Activated CD4-positive, alpha-beta memory T cell treated with anti-CD3 and anti-CD28 coated beads for 36 hours (primary cell): ENCODE measurements at places on chromosomes 3 and 15. TPM values are rescaled to one million over a fixed set of nuclear protein-coding genes. Genes with fewer than 3 reads are reported as not detected.
A peak's percentile ranks its signal among the peaks of the same experiment; 100 is the strongest.

Gene ZNF80
- 0.33 TPM for total RNA-seq

Gene GOLGA8S
- not detected for total RNA-seq

Gene DNAJB11
- 39.5 TPM for total RNA-seq

Gene PYGO1
- not detected for total RNA-seq

Gene IGSF11
- 0.14 TPM for total RNA-seq

Gene DNASE1L3
- total RNA-seq: not detected

DNA sequence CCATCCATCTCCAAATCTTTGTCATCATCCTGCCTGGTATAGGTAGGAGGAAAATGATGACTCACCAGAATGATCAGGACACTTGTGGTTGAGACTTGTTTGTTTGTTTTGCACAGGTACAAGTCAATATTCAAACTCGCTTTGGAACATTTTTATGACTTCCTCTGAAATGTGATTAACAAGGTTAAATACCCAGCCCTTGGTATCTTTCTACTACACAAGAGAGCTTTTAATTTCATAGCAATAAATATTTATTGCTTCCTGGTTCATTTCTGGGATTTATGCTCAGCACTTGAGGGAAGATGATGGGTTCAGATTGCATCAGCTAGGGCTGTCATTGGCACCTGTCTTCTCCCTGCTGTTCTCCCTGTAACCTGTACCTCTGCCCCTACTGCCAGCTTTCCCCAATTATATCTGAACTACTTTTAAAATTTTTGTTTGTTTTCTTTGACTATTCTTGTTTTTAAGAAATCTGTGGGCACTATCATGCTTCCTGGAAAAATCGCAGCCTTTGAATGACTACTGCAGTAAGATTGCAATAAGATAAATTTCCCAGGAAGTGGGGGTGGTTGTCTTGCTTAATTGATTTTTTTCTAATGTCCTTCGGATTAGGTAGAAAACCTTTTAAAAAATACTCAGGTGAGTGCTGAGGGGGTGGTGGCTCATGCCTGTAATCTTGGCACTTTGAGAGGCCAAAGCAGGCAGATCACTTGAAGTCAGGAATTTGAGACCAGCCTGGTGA, 24.3 kb upstream of the GCNT3 start:
- no peak for DNase-seq

DNA sequence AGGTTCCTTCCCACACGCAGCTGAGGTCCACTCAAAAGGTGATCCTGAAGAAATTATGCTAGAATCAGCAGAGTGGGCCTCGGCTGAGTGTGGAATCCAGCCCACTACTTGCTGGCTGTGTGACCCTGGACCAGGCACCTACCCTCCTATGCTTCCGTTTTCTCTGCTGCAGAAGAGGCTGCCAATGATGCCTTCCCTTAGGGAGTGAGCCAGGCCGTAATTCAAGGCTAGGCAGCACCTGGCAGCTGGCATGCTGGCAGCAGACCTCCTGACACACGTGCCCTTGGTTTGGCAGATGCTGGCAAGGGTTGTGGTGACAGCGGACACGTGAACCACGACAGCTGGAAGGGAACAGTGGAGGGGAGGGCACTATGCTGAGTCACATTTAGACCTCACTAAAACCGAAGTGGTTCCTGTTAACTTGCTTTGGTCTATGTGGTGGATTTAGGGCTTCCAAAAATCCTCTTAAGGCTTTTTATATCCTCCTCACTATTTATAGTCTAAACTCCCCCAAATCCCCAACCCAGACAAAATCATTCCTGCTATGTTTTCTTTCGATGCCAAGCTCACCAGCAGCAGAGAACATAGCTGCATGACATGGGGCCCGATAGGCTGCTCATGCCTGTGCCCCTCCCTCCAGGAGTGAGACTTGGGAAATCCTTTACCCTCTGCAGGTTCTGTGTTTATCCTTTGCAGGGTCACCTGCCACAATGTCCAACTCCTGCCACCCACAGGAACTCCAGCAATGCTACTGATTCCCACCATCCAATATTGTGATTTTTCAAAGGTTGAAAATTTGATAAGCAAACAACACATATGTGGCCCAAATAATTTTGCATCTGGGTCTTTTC, 10.6 kb upstream of the PCSK6 start:
- DNase-seq: peak; percentile 45

DNA sequence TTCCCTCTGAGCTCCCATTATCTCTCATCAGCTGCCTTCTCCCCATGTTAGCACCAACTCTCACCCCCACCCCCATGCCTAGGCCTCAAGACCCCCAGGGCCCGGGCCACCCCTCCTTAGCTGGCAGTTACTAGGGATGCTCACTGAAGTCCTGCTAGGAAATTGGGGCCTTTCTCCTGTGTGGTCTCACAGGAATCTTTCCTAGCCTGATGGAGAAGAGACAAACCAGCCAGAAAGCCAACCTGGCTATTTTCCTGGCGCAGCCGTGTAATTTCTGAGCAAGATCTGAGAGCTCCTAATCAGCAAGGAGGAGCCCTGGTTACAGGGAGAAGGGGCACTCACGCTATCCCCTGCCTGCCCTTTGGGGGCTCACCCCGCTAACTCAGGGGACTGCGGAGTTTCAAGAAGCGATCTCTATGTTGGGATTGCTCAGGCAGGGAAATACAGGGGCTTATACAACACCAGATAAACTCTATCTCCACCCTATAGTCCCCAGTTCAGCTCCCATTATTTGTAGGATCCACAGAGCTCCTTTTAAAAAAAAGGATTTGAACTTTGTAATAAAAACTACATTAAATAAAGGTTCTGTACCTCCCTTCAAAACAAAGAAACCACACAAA, 25.2 kb downstream of the NR2F2 start:
- no peak for DNase-seq

GRCh38 chr3:136750897-136751315, 1.3 kb downstream of the STAG1 start:
- no peak for DNase-seq

DNA sequence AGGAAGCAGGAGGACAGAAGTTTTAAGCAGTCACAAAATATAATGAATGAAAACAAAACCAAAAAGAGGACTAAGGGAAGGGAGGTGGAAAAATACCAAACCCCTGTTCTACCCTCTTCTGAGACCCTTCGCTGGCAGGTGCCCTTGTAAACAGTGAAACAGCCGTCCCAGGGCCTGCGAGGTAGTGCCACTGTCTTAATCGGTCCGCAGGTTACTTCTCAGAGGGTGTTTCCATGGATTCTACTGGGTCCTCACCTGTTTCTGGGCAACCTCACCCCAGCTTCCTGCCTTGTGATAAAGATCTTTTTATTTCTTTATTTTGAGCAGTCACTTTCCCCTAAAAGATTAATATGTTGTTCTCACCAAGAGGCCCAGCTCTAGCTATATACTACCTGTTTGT, 65.3 kb downstream of the SLC30A4 start:
- peak; percentile 29 for DNase-seq

GRCh38 chr3:132880986-132881385, 157.2 kb upstream of the TMEM108 start:
- no peak for DNase-seq

DNA sequence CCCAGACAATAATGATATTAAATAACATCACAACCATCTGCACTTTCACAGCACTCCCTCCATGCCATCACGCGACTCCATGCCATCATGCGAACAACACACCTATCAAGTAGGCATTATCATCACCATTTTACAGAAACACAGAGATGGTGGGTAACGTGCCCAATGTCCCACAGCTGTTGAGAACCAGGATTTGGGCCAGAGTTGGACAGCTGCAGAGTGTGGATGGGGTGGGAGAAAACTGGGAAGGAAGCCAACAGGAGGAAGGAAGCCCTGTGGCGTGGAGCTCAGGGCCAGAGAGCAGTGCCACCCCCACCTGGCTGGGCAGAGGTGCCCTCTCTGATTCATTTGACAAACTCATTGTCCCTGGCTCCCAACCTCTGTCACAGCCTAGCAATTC, 29.0 kb downstream of the RBPMS2 start:
- DNase-seq: no peak

DNA sequence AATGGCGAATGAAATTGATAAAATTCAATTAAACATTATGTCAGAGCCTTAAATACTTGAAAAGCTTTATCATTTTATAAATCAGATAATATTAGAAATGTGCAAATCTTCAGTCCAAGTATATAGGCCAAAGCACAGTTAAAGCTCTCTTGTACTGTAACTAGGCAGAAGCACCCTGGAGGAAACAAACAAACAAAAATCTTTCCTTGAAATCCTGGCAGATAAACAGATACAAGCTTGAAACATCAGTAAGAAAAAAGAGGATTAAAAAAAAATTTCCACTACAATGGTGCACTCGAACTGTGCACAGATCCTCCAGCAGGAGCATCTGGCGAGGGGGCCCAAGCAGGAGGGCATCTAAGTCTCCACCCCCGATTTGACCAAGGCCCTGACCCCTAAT, 166.6 kb downstream of the PLD1 start:
- DNase-seq: no peak

DNA sequence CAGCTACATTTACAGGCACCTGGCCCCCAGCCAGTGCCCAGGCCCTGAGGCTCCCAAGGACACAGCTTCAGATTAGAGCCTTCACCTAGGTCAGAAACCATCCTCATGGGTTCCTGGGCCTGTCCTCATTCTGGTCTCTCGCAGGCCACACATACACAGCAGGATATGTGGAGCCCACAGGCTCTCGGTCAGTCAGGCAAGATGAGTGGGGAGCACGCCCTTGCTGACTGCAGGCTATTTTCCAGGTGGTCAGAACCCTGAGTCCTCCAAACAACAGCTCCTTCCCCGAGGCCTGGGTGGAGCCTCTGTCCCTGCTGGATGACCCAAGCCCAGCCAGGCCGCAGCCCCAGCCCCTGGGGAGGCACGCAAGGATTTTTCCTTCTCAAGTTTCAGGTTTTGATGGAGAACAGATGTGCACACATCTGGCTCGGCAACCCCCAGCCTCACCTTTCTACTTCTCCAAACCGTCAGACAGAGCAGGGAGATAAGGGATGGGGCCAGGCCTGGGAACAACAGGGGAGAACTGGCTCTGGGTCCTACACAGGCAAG, 1.6 kb downstream of the STRA6 start:
- DNase-seq: no peak

GRCh38 chr15:44584162-44584749, 47.3 kb downstream of the EIF3J start:
- peak; percentile 76 for DNase-seq

- DNase-seq: no peak
Measured at GRCh38 chr3:136366289-136366688, 116.1 kb downstream of the PCCB start.

DNA sequence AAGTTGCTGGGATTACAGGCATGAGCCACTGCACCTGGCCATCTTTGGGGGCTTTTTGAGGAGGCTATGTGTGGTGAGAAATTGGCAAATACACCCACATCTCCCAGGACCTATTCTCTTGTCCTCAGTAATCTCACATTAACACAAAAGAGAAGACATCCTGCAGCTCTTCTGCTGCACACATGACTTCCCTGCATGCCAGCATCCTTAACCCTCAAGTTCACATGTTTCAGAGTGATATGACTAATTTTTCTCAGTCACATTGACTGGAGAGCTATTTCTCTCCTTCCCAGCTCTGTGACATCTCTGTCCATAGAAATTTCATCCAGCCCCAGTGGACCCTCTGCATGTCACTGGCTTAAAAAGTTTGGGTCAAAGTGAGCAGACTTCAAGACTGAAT, 1.9 kb upstream of the SKIC8 start:
- DNase-seq: peak; percentile 13

DNA sequence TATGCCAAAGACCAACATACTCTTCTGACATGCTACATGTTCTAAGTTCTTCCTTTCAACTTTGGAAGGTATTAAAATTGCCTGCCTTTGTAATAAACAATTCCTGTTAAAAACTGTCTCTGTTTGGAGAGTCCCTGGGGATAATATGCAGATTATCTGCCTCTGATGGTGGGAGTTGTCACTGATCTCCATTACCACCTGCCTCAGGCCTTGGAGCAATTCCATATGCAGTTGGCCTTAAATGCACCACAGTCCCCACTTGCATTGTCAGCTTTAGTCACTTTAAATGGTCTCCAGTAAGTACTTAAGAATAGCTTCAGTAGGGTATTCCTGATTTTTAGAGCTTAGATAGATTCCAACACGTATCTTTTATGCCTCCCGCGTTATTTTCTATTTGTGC, 121.1 kb upstream of the GOLIM4 start:
- DNase-seq: no peak

GRCh38 chr15:74628949-74629348, 13.3 kb downstream of the CLK3 start:
- no peak for DNase-seq

DNA sequence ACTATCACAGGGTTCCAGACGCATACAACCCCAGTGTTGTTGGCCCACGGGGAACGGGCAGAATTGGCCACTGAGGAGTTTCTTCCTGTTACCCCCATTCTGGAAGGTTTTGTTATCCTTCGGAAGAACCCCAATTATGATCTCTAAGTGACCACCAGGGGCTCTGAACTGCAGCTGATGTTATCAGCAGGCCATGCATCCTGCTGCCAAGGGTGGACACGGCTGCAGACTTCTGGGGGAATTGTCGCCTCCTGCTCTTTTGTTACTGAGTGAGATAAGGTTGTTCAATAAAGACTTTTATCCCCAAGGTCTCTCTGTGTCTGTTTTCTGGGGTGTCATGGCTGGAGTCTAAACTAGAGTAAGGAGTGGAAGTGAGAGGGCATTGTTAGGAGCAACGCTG, 5.7 kb upstream of the EIF4G1 start:
- DNase-seq: no peak

DNA sequence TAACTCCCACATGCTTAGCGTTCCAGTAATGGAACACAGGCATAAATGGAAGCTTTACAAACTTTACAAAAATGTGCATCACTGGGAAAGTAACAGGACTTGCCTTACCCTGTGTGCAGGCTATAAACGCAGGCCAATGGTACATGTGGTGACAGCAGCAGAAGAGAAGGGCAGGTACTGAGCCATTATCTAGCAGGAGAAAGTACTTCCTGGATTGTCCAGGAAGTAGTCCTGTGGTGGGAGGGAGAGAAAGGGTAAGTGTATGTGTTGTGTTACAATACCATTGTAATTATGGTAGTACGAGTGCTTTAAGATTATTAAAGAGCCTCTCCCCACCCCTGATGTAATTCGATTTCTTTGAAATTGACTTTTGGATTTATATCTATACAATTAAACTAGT, 5.3 kb downstream of the ATP1B3 start:
- DNase-seq: no peak

DNA sequence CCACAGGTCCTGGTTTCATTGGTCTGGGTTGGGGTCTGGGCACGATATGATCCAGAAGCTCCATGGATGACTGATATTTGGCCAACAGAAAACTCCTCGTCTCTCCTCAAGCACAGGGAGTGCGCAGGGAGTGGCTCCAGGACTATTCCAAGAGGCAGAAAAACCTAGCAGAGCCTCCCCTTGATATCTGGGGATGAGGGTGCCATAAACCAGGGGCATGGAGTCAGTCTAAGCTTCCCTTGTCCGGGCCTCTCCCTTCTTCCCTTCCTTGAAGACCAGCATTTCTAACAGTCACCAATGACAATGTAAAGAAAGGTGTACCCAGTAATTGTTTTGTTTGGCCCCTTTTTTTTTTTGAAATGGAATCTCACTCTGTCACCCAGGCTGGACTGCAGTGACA, 99.4 kb upstream of the HACD2 start:
- DNase-seq: no peak

DNA sequence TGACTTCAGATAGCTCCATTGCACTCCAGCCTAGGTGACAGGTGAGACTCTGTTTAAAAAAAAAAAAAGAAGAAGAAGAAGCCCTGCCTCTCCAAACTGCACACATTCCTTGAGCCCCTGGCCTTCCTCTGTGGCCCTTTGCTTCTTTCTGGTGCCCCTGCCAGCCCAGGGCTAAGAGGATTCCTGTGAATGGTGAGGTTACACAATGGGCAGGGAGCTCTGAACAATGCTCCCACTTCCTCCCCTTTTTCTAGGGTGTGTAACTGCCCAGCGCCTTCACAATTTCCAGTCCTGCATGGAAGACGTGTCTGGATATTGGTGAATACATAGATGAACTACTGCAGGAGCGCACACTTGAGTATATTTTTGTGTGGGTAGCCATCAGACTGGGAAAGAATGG, 3.6 kb upstream of the AMOTL2 start:
- peak; percentile 4 for DNase-seq
